Fibroblast of skin of right quadriceps (primary cell): ENCODE measurements at places on chromosomes 5 and 9.

GRCh38 chr5:160961761-160962160 lies 109.8 kb upstream of the ATP10B start:
- no peak for DNase-seq

DNA sequence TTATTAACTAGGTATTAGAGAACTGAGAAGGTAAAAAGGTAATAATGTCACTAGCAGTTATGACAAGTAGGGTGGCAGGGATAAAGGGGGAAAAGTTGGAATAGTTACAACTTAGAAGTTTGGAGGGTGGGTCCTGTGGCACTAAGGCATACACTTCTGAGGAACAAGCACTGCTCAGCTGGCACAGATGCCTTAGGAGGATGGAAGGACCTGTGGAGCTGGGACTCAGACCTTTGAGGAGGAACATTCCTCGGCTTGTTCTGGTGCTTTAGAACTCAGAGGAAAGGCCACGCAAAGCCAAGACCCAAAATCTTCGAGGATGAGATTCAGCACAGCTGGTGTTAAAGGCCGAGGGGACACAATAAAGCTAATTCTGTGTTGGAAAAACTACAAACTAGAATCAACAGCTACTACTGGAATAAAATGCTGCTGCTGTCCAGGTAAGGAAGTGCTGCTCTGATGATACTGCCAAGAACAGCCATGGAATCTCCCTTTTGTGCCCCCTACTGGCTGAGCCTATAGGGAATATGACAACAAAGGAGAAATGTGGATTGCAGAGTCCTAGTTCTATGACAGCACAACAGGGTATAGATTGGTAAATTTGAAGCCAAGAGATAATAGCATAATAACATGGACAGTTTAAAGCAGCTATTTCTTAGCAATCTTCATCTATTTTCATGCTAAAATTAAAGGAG lies 126.7 kb downstream of the SLC25A46 start:
- DNase-seq = no peak

DNA sequence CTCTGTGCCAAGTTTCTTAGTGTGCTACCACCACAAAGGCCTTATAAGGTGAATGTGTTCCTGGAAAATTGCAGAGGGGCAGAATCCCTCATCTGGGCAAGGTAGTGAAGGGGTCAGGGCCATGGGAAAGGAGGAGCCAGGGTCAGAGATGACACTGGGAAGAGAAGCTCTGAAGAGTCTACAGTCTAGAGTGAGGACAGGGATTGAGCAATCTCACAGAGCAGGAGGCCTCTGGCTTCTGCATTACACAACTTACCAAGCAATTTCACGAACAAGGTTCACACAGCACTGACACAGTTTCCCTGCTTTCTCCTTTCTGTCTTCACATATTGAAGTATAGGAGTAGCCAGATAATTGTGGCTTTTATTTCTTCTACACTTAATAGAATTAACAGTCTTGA lies 24.5 kb upstream of the IDNK start:
- peak; percentile 11 for DNase-seq

GRCh38 chr9:69153707-69154521 lies 20.2 kb upstream of the TJP2 start:
- DNase-seq = no peak

DNA sequence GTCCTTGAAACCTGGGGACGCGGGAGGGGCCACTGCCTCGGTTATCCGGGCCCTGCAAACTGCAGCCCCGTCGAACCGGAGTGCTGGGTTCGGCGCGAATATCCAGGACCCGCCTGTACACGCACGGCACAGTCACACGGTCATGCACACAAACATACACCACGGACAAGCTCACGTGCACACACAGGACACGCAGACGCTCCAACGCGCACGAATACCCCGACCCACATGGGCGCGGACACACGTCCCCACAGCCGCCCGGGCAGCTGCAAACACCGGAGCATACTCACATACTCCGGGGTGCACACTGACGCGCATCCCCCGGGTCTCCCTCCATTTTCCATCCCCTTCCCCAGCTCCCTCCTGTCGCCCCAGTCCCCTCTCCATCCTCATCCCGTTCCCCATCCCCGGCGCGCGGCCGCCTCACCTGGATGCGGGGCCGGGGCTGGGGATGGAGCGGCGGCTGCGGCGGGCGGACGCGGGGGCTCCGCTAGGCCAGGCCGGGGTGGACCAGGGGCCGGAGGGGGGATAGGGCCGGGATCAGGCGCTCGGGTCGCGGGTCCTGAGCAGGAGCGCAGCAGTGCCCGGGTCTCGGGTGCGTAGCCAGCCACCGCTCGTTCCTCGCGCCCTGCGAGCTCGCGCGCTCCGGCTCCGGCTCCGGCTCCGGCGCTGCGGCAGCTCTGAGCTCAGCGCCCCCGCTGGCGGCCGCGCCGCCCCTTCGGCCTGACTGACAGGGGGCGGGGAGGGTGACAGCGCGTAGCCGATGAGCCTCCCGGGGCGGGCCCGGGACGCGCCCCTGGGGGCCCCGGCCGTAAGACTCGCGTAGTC lies at the start of the genes EIF4E1B and SNCB:
Gene EIF4E1B, plus strand, starts transcription at position 823 of the 828 bp plus-strand sequence. CDS start 12,113 bp downstream, outside the sequence.
Gene SNCB, minus strand, starts transcription at position 682 of the 828 bp plus-strand sequence. CDS start 880 bp downstream, outside the sequence.
- DNase-seq = peak; percentile 24

DNA sequence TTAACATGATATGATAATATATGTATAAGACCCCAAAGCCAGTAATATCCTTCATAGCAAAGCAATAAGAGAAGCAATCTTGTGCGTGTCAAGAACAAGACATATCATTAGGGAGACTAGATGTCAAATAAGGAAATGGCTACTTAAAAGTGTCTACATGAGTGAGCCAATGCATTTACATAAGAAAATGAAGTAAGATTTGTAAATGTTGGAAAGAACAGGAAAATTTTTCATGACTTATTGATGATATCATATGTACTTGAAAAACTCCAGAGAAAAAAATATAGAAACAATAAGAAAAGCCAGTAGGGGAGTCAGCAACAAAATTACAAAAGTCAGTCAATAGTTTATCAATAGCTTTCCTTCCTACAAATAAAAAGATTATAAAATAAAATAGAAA lies 13.8 kb upstream of the MCTP1 start:
- no peak for DNase-seq

- DNase-seq = no peak
Measured at GRCh38 chr9:112273876-112274275, 59.5 kb downstream of the PTBP3 start.

DNA sequence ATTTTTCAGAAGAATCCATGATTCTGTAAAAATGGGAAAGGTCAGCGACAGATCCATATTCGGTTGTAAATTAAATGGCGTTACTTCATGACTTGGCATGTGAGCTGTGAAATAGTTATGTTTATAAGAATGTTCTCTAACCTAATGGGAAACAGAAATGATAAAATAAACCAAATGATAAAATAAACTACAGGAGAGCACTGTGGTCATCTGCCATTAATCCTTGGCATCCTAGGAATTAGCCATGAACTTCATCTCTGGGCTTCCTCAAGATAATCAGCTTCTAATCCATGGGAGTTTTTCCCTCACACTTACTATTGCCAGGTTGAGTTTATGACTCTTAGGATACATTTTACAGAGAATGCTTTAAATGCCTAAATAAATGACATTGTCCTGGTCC lies 94.6 kb upstream of the SLC30A5 start:
- peak; percentile 26 for DNase-seq

- DNase-seq = no peak
Measured at GRCh38 chr9:71594541-71594940, 173.8 kb downstream of the CEMIP2 start.

DNA sequence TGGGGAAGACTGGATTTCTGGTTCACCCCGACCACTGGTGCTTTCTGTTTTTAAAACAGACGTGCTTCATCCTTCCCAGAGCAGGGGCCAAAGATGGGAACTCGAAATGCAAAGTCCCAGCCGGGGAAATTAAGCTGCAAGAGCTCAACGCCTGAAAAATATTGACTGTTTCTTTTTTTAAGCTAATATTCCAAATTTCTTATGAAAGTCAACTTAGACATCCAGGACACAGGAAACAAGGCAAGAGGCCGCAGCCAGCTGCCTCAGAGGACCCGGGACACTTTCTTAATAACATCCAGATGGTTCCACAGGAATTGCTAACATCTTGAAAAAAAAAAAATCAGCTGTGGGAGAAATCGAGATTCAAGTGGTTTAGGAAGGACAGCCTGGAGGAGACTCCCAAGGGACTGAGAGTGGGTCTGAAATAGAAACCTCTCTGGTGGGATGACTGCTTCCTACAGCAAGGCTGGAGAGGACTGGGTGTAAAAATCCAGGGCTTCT lies 144.9 kb downstream of the FGF1 start:
- DNase-seq = peak; percentile 91

DNA sequence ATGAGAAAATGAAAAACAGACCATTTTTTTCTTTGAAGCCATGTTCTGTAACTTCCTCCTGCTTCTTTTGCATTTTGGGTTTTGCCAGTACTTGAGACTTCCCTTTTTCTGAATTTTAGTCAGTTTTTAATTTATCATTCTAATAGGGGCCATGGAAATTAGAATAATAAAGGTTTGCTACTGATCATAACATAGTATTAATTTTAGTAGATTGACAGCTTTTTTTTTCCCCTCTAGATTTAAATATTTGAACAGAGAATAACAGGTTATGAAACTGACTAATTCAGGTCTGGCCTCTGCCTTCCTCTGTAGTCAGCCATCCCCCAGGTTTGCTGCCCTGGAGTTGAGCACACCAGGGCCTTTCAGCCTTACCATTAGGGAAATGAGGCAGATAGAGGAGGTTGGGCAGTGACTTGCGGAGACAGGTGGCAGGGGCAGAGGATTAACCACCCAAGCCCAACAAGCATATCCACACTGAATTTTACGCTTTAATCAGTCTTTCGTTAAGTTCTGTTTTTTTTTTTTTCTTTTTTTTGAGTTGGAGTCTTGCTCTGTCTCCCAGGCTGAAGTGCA lies 80.1 kb upstream of the TNFAIP8 start:
- no peak for DNase-seq

DNA sequence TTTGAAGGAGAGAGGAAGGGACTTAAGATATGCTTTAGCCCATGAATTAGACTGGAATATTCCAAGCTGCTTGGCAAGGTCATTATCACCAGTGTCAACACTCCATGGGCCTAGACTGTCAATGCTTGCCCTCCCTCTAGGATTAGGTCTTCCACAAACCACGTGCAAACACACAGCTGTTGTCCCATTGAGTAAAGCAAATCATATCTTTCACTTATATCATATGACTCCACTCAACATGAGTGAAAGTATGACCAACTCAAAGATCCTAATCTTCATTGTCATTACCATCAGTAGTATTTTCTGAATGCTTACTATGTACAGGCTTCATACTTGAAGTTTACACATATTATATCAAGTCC lies 57.0 kb upstream of the GRAMD2B start:
- DNase-seq = no peak
